Epithelial cell of umbilical artery (primary cell): ENCODE measurements at places on chromosomes 16 and 17. TPM values are rescaled to one million over a fixed set of nuclear protein-coding genes. Genes with fewer than 3 reads are reported as not detected.

The SMTNL2 gene
- total RNA-seq, result not detected in 2 replicates

The NXN gene
- total RNA-seq, result 25.7 and 38.6 TPM in 2 replicates

The SLFN14 gene
- not detected in 2 replicates for total RNA-seq

The CPPED1 gene
- total RNA-seq, result 25.5 and 31.8 TPM in 2 replicates

The CNGB1 gene
- not detected in 2 replicates for total RNA-seq

The FOXN1 gene
- not detected in 2 replicates for total RNA-seq

The TEX19 gene
- not detected in 2 replicates for total RNA-seq

The HBQ1 gene
- total RNA-seq, result 0.61 and 3.9 TPM in 2 replicates

The INTS2 gene
- total RNA-seq, result 16.9 and 24.9 TPM in 2 replicates

The NCBP3 gene
- total RNA-seq, result 15.9 and 21.6 TPM in 2 replicates

The TRPV3 gene
- total RNA-seq, result under 0.01 TPM in 1 of 2 replicates, not detected in the other

The IRX5 gene
- under 0.01 TPM in 1 of 2 replicates, not detected in the other for total RNA-seq

The TP53TG3B gene
- not detected in 2 replicates for total RNA-seq

The CD7 gene
- total RNA-seq, result not detected in 2 replicates

The AURKB gene
- total RNA-seq, result 41.3 and 62.6 TPM in 2 replicates

The KRT14 gene
- not detected in 2 replicates for total RNA-seq

The RGS11 gene
- 0.97 and 1.5 TPM in 2 replicates for total RNA-seq

The NPIPB13 gene
- 0.65 TPM in 1 of 2 replicates, not detected in the other for total RNA-seq

The AIPL1 gene
- not detected in 2 replicates for total RNA-seq

The SMPD3 gene
- not detected in 2 replicates for total RNA-seq

The C17orf113 gene
- 0.15 and 0.32 TPM in 2 replicates for total RNA-seq

The PPY gene
- total RNA-seq, result not detected in 2 replicates

The GSG1L gene
- not detected in 2 replicates for total RNA-seq

The KCNJ12 gene
- 0.61 and 0.65 TPM in 2 replicates for total RNA-seq

The DNASE1L2 gene
- total RNA-seq, result 0.97 and 1.4 TPM in 2 replicates

The RHBDL3 gene
- under 0.01 TPM in 1 of 2 replicates, not detected in the other for total RNA-seq

The ITGA3 gene
- total RNA-seq, result 107 and 153 TPM in 2 replicates

The SPATA32 gene
- total RNA-seq, result not detected in 2 replicates

The LRRC37A gene
- total RNA-seq, result 1.1 and 1.6 TPM in 2 replicates
